ENCODE measurements at places on chromosomes 6 and 20. TPM values are rescaled to one million over a fixed set of nuclear protein-coding genes. Genes with fewer than 3 reads are reported as not detected.

DNA sequence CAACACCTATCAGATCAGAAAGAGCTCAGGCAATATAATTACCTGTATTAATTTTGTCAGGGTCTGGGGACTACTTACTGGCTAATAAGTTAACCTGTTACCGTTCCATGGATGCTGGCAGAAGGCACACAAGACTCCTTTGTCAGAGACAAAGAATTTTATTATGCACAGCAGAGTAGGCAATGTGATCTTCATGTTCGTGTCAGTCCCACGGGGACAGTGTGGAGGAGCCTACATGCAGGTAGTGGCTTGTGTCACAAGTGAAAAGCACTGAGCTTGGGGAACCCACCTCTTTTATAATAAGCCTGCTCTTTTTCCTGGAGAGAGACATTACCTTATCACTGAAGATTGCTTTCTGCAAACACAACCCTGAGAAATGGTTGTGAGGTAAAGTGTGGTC, 96.9 kb downstream of the CD164 start:
- H3K4me1 ChIP-seq: no peaks in the 10 kb centered on the region
- H3K4me3 ChIP-seq: no peak overlapping the region
- H3K27me3 ChIP-seq: no peaks in the 10 kb centered on the region
- H3K27ac ChIP-seq: no peak overlapping the region
- DNase-seq: no peak

The RAET1L gene
- not detected for total RNA-seq

GRCh38 chr20:35303735-35304491, 11.7 kb upstream of the FAM83C start:
- DNase-seq: peak; percentile 74
- H3K27me3 ChIP-seq: no peaks in the 10 kb centered on the region
- peak overlapping the region; percentile 100 for H3K27ac ChIP-seq
- no peaks in the 10 kb centered on the region for H3K36me3 ChIP-seq

The BIRC7 gene
- 2.9 TPM for total RNA-seq

The KHDRBS2 gene
- not detected for total RNA-seq

The KAT14 gene
- total RNA-seq: 8.4 TPM

The THBS2 gene
- total RNA-seq: 260 TPM

DNA sequence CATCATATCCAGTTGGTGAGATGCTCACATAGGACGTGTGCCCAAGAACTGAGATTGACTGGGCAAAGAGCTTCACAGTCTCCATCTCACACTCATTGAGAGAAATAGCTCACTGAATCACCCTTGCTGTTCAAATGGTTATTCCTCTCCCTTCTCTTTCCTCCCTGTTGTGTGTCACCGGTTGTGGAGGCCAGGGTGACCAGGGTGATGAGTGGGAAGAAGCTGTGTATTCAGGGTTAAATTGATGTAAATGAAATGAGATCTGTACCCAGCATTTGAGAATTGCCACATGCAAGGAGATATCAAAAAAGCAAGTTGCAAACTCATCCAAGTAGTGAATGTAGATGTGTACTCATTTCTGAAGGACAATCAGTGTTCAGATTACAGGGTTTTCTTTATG, 36.6 kb upstream of the VAPB start:
- DNase-seq: no peak
- no peak overlapping the region for H3K27ac ChIP-seq
- no peak overlapping the region for H3K4me3 ChIP-seq
- H3K36me3 ChIP-seq: peaks cover 20% of the 10 kb centered on the region
- H3K27me3 ChIP-seq: no peaks in the 10 kb centered on the region

- H3K27me3 ChIP-seq: no peaks in the 10 kb centered on the region
- no peak overlapping the region for H3K27ac ChIP-seq
- H3K36me3 ChIP-seq: no peaks in the 10 kb centered on the region
- no peak overlapping the region for H3K4me3 ChIP-seq
- no peak for DNase-seq
- H3K4me1 ChIP-seq: no peaks in the 10 kb centered on the region
Measured at GRCh38 chr20:53822534-53822933, 228.9 kb upstream of the ZNF217 start.

- H3K27me3 ChIP-seq: peaks cover 3% of the 10 kb centered on the region
- no peaks in the 10 kb centered on the region for H3K4me1 ChIP-seq
- no peak overlapping the region for H3K4me3 ChIP-seq
- DNase-seq: no peak
- no peaks in the 10 kb centered on the region for H3K36me3 ChIP-seq
Measured at GRCh38 chr20:35991142-35991771, 22.9 kb downstream of the CNBD2 start.

The TBXT gene
- not detected for total RNA-seq

The NKX2-4 gene
- not detected for total RNA-seq

DNA sequence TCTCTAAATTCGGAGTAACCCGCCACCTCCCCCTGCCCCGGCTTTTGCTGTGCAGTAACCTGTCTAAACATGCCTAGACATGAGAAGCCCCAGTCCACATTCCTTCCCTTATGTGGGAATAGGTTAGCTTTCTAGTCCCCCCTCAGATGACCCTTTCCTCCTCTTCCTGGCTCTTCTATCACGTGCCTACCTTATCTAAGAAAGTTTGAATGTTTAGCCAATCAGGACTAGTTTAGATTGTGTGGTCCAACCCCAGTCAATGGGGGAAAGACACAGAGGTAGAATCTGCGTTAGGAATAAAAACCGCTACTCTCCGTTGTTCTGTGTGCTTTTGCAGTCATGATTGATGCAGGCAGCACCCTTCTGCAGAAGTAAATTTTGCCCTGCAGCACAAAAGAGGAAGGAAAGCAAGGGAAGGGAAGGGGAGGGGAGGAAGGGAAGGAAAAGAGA, 69.0 kb upstream of the CD93 start:
- H3K36me3 ChIP-seq: no peaks in the 10 kb centered on the region
- no peak overlapping the region for H3K27ac ChIP-seq
- H3K27me3 ChIP-seq: no peaks in the 10 kb centered on the region
- no peak for DNase-seq
- no peak overlapping the region for H3K4me3 ChIP-seq

GRCh38 chr20:17741220-17741619, 41.5 kb downstream of the BANF2 start:
- no peak for DNase-seq
- H3K4me1 ChIP-seq: no peaks in the 10 kb centered on the region
- no peaks in the 10 kb centered on the region for H3K36me3 ChIP-seq
- no peak overlapping the region for H3K4me3 ChIP-seq
- H3K27me3 ChIP-seq: no peaks in the 10 kb centered on the region

DNA sequence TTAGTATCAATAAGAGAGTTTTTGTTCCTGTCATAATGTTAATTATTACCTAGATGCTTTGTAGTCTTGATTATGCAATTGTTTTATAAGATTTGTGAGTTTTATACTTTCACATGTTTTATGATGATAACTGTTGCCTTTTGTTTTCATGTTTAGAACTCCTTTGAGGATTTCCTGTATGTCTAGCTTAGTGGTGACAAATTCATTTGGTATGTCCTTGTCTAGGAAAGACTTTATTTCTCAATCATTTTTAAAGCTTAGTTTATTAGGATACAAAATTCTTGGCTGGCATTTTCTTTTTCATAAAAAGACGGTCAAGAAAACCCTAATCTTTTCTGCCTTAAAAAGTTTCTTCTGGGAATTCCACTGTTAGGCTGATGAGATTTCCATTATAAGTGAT, 849.9 kb upstream of the EYS start:
- H3K4me3 ChIP-seq: no peak overlapping the region
- H3K36me3 ChIP-seq: no peaks in the 10 kb centered on the region
- no peaks in the 10 kb centered on the region for H3K27me3 ChIP-seq
- no peaks in the 10 kb centered on the region for H3K4me1 ChIP-seq
- DNase-seq: no peak
- H3K27ac ChIP-seq: no peak overlapping the region

- no peaks in the 10 kb centered on the region for H3K27me3 ChIP-seq
- H3K27ac ChIP-seq: no peak overlapping the region
- H3K36me3 ChIP-seq: no peaks in the 10 kb centered on the region
- no peak overlapping the region for H3K4me3 ChIP-seq
- H3K4me1 ChIP-seq: peaks cover 4% of the 10 kb centered on the region
- no peak for DNase-seq
Measured at GRCh38 chr6:109516929-109517328, 33.9 kb upstream of the ZBTB24 start.

- peak overlapping the region; percentile 94 for H3K4me3 ChIP-seq
- peak overlapping the region; percentile 37 for H3K27ac ChIP-seq
- DNase-seq: peak; percentile 46
Measured at GRCh38 chr6:122610690-122611455, 668 bp downstream of the PKIB start.

The HACE1 gene
- 13.7 TPM for total RNA-seq

The APOBEC2 gene
- total RNA-seq: not detected

The GPX5 gene
- total RNA-seq: 4.3 TPM

DNA sequence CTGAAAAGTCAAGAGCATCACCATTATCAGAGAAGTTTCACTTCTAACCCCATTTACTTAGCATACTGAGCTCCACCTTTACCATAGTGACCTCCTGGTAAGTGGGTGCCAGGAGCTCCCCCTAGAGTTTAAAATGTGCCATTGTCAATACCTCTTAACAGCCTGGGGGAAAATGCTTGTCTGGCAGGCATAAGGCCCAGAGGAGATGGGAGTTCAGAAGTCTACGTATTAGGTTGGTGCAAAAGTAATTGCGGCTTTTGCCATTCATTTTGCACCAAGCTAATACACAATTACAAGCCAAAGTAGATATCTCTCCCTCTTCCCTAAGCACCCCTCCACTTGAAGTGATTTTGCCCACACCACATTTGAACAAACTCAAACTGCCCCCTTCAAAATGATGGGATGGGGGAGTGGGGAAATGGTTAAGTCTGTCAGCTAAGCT, 919.0 kb downstream of the KIF16B start:
- no peak overlapping the region for H3K27ac ChIP-seq
- H3K4me1 ChIP-seq: peaks cover 7% of the 10 kb centered on the region
- H3K36me3 ChIP-seq: no peaks in the 10 kb centered on the region
- no peak for DNase-seq

GRCh38 chr6:72042088-72042487, 155.7 kb downstream of the RIMS1 start:
- no peak overlapping the region for H3K27ac ChIP-seq
- H3K27me3 ChIP-seq: no peaks in the 10 kb centered on the region
- no peak for DNase-seq
- no peaks in the 10 kb centered on the region for H3K36me3 ChIP-seq
- no peaks in the 10 kb centered on the region for H3K4me1 ChIP-seq

- H3K27ac ChIP-seq: no peak overlapping the region
- no peak overlapping the region for H3K4me3 ChIP-seq
- peaks cover 2% of the 10 kb centered on the region for H3K36me3 ChIP-seq
- H3K27me3 ChIP-seq: no peaks in the 10 kb centered on the region
- DNase-seq: no peak
- peaks cover 2% of the 10 kb centered on the region for H3K4me1 ChIP-seq
Measured at GRCh38 chr6:143828572-143828971, 14.6 kb upstream of the LTV1 start.

- H3K27me3 ChIP-seq: no peaks in the 10 kb centered on the region
- no peak overlapping the region for H3K27ac ChIP-seq
- H3K36me3 ChIP-seq: no peaks in the 10 kb centered on the region
- H3K4me1 ChIP-seq: peaks cover 13% of the 10 kb centered on the region
- no peak for DNase-seq
Measured at GRCh38 chr6:160457823-160458222, 109.6 kb downstream of the SLC22A3 start.

DNA sequence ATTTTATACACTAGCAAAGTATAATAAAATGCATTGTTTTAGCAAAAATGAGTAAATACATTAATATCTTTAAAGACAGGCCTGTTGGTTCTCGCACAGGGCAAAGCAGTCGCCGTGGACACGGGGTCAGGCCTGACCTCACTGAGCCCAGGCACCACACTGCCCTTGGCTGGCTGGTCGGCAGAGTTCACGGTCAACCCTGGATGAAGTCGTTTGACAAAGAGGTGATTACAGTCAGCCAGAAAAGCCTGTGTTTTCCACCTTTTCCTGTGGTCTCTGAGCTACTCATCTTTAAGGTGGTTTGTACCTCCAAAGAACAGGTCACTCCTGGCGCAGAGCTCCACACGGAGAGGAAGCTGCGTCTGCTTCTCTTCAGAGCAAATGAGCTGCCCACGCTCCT, 191.5 kb downstream of the DLL1 start:
- no peaks in the 10 kb centered on the region for H3K4me1 ChIP-seq
- no peak overlapping the region for H3K4me3 ChIP-seq
- H3K27ac ChIP-seq: no peak overlapping the region
- no peak for DNase-seq

DNA sequence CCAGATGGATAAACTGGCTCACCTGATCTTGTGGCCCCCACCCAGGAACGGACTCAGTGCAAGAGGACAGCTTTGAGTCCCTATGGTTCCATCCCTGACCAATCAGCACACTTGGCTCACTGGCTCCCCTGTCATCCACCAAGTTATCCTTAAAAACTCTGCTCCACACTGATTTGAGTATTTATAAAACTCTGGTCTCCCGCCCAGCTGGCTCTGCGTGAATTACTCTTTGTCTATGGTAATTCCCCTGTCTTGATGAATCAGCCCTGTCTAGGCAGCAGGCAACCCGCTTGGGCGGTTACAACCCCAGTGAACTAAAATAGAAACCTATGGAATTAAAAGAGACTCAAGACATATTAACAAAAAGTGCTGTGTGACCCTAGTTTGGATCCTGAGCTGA, 38.1 kb upstream of the CD83 start:
- no peaks in the 10 kb centered on the region for H3K27me3 ChIP-seq
- DNase-seq: peak; percentile 78
- H3K4me1 ChIP-seq: no peaks in the 10 kb centered on the region
- no peak overlapping the region for H3K27ac ChIP-seq
- no peaks in the 10 kb centered on the region for H3K36me3 ChIP-seq
- no peak overlapping the region for H3K4me3 ChIP-seq

The RCAN2 gene
- 9.9 TPM for total RNA-seq

The EYA2 gene
- total RNA-seq: 1.4 TPM

DNA sequence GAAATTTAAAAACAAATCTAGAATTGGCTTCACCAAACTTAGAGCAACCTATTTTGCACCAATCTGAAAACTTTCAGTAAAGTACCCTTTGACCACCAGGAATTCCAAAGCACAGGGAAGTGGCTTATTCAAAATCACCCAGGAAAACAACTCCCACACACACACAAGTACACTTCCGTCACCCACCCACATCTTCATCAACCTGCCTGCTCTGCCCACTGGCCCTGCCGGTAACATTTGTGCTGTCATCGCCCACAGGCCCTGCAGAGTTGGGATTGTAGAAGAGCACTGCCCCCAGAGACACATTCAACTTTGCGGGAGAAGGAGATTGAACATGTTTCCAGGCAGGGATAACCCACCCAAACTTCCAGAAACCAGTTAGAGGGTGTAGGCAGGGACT, 19.3 kb upstream of the SCML4 start:
- peaks cover 4% of the 10 kb centered on the region for H3K27me3 ChIP-seq
- no peak overlapping the region for H3K27ac ChIP-seq
- DNase-seq: no peak
- no peak overlapping the region for H3K4me3 ChIP-seq

DNA sequence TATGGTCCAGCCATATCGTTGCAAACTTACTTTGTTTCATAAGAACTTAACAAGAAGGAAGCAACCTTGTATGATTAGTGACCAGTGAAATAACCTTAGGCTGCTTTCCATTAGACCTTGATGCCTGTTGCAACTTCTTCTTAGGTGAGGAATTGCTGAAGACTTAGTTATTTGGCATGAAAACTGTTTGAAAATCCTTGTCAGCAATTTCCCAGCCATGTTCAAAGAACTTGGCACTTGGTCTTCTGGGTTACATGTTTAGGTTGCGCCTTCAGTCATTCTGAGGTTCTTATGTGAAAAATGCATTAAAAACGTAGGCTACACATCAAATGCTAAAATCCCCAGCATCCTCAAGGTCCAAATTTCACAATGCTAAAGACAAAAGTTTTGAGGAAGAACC, 232.0 kb upstream of the CEP162 start:
- no peak for DNase-seq
- peaks cover 13% of the 10 kb centered on the region for H3K4me1 ChIP-seq
- H3K4me3 ChIP-seq: no peak overlapping the region
- H3K27me3 ChIP-seq: no peaks in the 10 kb centered on the region
